ENCODE measurements at places on chromosomes 4 and X.

DNA sequence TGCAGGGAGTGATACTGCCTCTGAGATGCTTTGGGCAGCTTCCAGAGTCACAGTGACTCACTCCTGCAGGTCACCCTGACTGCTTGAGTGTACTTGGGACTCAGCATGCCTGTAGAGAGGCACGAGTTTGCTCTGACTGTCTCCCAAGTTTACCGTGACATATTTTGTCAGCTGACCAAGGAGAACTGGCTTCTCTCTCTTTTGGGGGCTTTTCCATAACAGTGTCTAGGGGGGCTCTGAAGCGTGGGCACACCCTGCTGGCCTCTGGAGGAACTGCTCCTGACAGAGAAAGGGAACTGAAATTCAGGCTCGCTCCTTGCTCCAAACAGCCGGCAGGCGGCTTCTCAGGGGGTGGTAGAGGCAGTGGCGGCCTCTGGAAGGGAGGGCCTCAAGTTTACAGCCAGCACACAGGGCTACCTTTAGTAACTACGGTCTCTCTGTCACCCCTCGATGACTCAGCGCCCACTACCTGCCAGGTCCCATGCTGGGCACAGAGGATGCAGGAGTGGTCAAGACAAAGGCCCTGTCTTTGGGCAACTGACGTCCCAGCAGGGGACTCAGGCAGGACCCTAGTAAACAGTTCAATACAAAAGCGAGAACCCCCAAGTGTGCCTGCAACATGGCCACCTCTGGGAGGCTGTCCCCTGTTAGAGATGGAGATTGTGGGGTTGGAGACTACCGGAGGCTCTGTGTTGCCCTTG, 17.8 kb downstream of the ZNF185 start:
- DNase-seq, result no peak

DNA sequence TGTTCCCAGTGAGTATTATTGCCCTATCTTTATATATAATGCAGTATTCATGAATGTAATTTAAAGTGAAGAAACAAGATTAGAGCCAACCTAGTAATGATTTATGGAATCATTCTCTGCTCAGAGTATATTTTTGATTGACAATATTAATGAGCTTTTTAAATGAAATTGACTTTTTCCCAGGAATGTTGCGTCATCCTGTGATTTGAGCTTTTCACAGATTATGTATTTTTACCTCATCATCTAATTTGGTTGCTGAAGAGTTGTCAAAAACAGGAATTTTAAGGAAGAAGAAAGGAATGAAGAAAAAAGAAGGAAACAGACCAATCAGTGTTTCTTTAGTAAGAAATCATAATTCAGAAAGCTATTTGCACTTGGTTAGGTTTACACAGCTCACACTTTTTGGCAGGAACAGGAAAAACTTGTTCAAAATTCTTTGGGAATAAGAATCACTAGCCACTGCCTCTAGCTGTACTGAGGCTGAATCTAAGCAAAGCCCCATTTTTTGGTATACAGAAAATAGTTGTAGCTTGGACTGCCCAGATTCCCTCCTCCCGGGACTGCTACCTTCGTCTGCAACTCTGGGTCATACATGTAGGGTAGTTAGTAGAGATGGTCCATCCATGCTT, 27.3 kb downstream of the EXOC1 start:
- DNase-seq, result no peak

DNA sequence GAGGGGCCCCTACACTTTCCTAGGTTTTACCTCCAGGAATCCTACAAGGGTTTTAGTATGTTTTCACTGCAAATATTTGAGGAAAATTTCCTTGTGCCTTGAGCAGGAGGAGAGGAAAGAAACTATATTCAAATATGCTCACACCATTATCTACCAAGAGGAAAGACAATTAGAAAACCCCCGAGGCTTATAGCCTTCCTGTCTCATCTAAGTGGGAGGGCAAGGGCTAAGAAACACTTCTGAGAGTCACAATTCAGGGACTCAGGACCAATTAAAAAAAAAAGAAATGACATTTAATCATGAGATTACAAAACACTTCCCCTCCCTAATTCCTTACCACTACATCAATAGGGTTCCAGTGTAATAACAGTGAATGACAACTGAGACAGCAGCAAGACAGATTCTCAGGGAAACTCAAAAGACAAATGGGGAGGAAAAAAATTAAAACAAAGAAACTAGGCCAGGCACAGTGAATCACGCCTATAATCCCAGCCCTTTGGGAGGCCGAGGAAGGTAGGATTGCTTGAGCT, 45.6 kb downstream of the ATRX start:
- DNase-seq, result no peak

DNA sequence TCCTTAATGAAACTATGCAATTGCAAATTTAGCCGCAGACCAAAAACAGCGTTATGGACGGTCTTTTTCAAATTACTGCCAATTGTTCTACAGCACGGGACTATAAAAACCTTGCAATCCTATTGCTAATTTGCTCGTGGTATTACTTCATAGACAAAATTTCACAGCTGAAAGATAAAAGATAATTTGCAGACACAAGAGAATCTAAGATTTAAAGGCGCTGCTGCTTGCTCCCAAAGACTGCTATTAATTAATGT, 1.4 kb upstream of the CAMK2D start:
- DNase-seq, result no peak

DNA sequence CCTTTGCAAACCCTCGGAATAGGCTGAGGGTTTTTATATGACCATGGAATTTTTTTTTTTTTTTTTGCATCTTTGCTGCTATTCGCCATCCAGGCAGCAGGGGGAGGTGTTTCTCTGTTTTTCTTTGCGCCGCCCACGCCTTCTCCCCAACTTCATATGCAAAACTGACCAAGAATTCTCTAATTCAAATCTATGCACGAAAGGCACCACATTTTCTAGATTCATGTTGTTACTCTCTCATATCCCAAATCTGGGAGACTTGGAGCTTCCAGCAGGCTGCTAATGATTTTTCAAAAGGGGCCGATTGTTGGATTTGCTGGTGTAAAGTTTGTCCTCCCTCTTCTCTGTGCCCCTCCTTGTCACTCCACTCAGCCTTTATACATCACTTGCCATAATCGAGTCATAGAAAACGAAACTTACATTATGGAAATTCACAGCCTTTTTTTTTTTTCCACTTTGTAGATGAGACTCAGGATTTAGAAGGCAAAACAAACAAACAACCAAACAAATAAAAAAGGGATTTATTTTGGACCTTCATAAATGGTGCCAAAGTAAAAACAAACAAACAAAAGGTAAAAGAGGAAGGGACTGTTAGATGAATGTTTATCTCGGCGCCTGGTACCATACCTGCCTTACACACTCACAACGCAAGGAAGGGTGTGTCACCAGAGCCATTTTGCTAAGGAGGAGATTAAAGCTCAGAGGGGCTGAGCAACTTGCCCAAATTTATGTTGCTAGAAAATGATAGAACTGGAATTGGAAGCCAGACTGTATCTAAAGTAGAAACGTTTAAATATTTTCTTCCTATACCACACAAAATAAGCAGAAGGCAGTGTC, 29.3 kb upstream of the BOD1L1 start:
- DNase-seq, result no peak

DNA sequence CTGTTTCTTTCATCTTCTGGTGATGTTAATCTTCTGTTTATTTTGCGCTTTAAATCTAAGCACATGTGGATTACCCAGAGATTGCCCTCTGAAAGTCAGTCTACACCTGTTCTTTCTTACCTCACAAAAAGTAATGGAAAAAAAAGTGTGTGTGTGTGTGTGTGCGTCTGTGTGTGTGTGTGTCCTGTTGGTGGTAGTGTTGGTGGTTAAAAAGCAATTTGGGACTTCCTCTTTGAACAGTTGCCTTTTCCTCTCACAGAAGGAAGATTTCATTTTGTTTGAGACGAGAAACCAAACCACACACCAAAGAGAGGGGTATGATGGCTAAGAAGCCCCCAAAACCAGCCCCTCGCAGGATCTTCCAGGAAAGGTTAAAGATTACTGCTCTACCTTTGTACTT, at the start of gene STAP1:
TSS of gene STAP1 (plus strand) at position 235 of the 400 bp plus-strand sequence. CDS start at position 318, 83 bp downstream.
- no peak for DNase-seq

DNA sequence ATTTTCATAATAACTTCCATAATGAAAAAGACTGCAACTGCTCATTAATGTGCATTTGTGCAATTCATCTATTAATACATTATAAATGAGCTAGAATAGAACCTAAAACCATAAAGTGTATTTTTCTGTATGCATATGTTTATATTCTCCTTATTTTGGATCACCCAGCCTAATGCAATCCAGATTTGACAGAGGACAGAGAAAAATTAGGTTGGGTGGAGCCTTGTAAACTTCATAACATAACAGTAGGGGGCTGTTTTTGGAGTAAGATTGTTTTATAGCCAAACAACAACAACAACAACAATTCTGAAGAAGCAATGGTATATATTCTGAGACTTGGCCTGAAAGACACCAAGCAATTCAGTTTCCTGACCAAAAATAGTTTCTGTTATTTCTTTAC, 615.3 kb upstream of the SLIT2 start:
- DNase-seq, result no peak

- no peak for DNase-seq
Measured at GRCh38 chrX:129123795-129124194, 399.5 kb downstream of the SMARCA1 start.
